Liver (tissue), 10 donors: ENCODE measurements at places on chromosomes 7 and 10.

DNA sequence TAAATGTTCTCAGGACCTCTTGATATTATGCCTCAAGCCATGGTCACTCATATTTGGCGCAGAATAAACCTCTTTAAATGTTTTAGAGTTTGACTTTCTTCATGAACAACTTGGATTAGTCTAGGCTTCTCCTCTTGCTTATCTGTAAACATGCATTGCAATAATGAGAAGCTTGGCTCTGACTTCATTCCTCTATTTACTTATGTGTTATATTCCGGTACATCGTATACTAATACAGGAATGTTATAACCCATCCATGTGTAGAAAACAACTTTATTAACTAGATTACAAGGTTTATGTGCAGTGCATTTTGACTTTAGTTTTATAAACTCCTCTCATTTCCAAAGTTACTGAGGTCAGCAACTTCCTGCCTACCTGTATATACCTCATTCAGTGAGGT is 944.3 kb upstream of the GHITM start:
- no peak for DNase-seq

GRCh38 chr7:97446361-97446760 is 285.5 kb upstream of the TAC1 start:
- DNase-seq: no peak

DNA sequence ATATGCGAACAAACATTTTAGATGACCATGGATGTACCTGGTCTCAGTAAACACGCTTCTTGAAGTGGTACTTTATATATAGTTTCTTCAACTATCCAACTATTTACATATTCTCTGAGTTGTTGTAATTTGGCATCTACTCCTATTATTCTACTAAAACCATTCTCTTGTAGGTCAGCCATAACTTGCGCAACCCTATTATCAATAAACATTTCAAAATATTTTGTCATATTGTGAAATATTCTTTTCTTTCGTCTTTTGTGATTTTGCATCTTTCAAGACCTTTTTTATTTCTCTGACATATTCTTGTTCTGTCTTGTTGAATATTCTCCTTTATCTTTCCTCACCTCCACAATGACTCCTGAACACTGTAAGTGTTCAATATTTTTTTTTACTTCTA is 753.3 kb downstream of the NXPH1 start:
- DNase-seq: no peak

GRCh38 chr7:135723411-135723810 is 4.6 kb downstream of the SLC13A4 start:
- no peak for DNase-seq

DNA sequence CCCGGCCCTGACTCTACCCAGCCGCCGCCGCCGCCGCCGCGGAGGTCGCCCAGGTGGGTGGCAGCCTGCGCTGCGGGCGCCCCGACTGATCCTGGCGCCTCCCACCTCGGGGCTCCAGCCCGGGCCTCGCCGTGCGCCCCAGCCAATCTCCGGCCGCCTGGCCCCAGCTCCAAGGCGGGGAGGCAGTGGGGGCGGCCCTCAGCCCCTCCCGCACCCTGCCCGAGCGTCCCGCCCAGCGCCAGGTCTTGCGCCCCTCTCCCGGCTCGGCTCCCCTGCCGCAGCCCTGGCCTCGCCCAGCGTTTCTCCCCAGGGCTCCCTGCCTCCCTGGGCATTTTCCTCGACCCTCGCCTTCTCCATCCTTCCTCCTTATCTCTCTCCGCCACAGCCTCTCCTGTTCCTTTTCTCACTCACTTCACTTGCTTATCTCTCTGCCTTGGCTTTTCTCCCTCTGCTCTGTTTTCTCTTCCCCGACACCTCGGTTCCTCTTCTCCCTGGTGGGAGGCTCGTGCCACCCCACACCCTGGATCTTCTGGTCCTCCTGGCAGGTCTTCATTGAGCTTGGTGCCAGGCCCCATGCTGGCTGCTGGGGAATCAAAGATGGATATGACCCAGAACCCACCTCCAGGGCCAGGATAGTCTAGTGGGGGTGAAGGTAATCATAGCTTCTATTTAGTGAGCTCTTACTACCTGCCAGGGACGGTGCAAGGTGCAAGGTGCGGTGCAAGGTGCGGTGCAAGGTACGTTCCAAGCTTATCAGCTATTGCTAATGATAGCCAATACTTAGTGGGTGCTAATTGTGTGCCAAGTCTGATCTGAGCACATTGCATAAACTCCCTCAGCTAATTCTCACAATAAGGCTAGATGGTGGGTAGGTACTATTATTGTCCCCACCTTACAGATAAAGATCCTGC is at the start of gene SFRP5:
SFRP5 (minus strand) TSS at position 87 of the 911 bp plus-strand sequence. CDS start 166 bp downstream, outside the sequence.
- DNase-seq: no peak
